Dorsolateral prefrontal cortex (tissue), 122 donors: ENCODE measurements at places on chromosomes 3 and 15.

DNA sequence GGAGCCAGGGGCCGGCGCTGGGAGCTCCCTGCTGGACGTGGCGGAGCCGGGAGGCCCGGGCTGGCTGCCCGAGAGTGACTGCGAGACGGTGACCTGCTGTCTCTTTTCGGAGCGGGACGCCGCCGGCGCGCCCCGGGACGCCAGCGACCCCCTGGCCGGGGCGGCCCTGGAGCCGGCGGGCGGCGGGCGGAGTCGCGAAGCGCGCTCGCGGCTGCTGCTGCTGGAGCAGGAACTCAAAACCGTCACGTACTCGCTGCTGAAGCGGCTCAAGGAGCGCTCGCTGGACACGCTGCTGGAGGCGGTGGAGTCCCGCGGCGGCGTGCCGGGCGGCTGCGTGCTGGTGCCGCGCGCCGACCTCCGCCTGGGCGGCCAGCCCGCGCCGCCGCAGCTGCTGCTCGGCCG, 1.5 kb downstream of the SMAD6 start:
- DNase-seq: no peak

GRCh38 chr3:52436500-52437149, 8.3 kb downstream of the SEMA3G start:
- DNase-seq: no peak

- DNase-seq: no peak
Measured at GRCh38 chr3:119098619-119099222, 47.2 kb upstream of the TEX55 start.

DNA sequence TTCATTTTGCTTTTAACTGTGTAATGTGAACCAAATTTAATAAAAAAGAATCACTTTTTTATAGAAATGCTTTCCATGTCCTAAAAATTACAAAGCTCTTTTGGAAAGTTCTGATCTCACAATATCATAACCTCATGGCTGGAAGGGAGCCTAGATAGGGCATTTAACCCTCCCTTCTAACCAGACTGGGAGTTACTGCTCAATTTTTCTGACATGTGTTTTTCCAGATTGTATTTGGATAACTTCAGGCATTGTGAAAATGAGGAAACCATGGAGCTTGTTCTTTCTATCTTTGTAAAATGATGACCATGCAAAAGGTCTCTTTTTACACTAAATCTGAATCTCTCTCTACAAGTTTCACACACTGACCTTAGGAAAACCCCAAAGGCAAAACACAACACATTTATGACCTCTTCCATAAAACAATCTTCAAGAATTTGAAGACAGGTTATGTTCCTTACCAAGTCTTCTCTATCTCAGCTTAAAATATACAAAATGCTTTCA, 508.8 kb downstream of the DIPK2A start:
- DNase-seq: no peak

GRCh38 chr3:134064081-134064480, 34.4 kb upstream of the SLCO2A1 start:
- DNase-seq: peak; percentile 1

GRCh38 chr3:169062501-169062900, 601.0 kb downstream of the MECOM start:
- no peak for DNase-seq

DNA sequence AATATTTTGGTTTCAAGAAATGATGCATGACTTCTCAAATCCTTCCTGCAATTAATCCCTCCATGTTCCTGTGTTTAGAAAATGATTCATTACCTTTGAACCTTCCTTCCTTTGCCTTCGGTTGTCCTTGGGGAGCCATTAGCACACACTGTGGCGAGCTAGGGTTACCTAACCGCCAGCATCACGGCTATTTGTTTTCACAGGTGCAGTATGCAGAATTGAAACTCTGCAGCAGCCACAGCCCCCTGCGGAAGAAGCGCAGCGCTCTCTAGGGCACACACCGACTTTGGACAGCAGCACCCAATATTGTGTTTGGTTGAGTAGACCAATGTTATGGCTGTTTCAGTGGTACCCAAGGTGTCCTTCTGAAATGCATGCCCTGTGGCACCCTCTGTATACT, 247.4 kb downstream of the MCTP2 start:
- no peak for DNase-seq

GRCh38 chr3:180926526-180926925, 14.1 kb downstream of the FXR1 start:
- DNase-seq: no peak

GRCh38 chr3:66014651-66015050, 24.1 kb downstream of the MAGI1 start:
- DNase-seq: no peak

DNA sequence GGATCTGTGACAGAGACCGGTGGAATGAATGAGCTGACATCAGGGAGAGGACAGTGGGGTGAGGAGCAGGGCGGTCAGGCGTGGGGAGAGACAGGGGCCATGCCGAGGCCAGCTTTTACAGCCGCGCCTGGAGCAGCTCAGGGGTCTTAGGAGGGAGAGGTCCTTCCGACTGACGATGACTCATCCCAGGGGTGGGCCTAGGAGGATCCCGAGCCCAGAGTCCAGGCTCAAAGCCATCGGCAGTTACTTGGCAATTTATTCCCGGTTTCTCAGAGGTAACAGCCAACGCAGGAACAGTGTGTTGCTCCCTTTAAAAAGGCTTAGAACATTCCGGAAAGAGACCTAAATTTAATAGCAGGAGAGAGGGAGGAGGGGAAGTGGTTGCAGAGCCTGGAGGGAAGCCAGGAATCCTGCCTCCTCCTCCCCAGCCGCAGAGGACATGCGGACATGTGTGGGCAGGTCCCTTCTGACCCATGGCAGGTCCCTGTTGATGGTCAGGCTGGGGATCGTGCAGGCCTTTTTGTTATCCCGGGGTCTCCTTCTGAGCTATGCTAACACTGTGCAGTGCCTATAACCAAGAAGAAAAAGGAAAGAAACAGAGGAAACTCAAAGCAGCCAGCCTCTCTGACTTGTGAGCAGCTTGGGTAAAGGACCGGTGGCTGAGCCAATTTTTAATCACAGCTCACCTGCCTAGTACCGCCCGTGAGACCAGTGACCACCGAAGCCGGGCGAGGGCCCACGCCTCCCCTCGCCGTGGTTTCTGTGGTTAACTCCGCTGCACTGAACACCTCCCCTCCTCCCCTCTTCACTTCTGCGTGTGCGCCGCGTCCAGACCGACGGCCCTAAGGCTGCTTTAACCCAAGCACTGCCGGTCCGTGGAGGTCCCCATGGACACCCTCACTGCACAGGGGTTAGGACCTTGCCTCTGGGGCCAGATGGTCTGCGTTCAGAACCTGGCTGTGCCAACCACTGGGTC, 392.4 kb upstream of the PROK2 start:
- peak; percentile 34 for DNase-seq

- DNase-seq: no peak
Measured at GRCh38 chr15:66855041-66855440, 153.0 kb downstream of the SMAD6 start.

DNA sequence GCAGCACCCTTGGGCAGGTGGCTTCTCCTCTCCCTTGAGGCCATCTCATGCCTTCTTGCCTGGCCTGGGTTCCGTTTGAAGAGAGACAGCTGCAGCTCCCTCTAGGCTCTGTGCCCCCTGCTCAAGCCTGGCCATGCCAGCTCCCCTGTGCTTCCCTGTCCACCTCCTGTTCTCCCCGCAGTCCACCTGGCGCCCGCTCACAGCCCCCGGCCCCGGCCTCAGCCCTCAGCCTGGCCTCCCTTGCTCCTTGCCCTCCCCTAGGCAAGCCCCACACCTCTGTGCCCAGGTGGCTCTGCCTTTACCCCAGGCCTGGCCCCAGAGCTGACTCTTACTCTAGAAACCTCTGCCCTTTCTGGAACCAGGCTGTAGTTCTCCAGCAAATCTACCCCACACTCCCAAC, 13.9 kb upstream of the RHO start:
- no peak for DNase-seq

DNA sequence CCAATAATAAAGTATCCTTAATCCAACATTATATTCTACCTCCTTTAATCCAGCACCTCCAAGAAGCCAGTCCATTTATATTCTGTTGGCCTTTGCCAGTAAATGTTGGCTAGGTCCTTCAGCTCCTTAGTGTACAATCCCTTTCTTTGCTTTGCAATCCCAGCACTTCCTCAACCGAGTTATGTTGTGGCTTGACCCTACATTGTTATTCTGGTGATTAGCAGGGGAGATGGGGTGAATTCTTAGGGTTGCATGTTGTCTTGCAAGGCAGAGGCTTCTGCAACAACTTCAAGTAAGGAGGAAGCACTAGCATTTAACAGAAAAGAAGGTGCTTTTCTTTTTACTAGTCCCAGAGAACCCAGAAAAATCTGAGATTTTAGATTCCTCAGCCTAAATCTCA, 127.2 kb downstream of the CD47 start:
- DNase-seq: no peak

DNA sequence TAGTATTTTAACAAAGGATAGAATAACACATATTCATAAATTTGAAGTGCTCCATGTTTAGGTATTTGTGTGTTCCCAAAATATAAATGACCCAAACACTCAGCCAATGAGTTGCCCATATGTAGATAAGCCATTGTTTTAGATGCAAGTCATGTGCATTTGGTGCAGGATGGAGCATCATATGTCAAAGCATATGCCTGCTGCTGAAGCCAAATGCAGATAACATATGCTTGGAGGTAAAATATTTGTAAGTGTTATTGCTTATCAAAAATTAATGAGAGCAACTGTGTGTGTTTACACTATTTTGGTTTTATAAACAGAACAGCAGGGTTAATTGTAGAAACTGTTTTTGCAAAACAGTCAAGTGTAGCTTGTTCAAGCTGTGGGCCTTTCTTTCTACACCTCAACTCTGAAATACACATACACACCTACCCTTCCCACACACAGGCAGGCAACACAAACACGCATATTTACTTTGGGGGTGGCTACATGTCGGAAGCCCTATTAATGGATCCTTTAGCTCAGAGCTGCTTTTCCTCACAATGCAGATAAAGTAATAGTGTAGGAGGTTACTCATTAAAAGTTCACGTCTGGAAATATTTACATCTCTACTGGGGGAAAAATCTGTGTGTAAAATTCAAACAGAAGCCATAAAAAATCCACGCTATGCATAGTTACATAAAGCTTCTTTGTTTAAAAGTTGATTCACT, 521.4 kb downstream of the ZNF385D start:
- no peak for DNase-seq

GRCh38 chr15:52289629-52290081, 5.9 kb downstream of the MYO5C start:
- no peak for DNase-seq

DNA sequence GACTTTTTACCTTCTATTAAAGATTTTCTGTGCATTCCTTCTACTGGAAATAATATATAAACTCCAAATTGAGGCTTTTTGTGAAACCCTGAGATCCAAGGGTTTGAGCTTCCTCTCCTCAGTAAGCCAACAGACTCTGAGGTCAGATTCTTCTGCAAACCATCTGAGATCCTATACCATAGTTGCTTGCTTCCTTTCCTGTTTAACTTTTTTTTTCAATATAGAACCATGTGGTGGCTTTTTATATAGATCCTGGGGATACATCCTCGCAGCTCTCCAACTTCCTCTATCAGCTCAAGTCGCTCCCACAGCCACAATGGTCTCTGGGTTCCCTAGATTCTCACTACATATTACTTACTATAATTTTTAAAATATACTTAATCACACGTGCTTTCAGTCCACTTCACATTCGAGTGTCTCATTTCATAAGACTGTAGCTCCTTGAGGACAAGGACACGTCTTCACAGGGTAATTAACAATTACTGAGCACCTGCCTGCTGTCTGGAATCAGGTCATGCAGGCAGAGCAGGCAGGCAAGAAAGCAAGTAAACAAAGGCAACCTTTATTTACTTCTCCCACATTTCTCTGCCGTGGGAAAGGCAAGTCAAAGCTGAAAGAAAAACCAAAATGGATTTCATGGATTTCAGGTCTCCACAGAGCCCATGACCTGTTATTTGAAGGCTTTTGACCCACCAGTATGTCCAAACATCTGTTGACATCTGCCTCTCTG, 941.5 kb downstream of the FHIT start:
- no peak for DNase-seq

GRCh38 chr3:140546649-140547048, 131.2 kb upstream of the TRIM42 start:
- DNase-seq: no peak

- no peak for DNase-seq
Measured at GRCh38 chr3:142987080-142987700, 14.2 kb upstream of the U2SURP start.

DNA sequence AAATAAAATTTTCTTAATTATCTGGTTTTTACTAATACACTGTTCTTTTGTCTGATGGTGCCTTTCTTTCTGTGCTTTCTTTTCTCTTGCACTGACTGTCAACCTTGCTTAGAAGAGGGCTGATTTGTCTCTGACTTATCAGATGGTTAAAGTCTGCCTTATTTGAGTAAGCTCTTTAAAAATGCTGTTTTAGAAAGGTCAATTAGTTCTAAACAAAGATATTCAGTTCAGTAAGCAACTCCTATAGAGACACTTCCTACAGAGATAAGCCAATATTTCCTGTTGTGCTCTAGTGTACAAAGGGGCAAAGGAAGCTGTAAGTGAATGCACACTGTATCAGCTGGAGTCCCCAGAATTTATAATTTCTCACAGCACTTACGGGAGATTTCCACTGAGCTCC, 153.4 kb upstream of the TSPAN3 start:
- no peak for DNase-seq

DNA sequence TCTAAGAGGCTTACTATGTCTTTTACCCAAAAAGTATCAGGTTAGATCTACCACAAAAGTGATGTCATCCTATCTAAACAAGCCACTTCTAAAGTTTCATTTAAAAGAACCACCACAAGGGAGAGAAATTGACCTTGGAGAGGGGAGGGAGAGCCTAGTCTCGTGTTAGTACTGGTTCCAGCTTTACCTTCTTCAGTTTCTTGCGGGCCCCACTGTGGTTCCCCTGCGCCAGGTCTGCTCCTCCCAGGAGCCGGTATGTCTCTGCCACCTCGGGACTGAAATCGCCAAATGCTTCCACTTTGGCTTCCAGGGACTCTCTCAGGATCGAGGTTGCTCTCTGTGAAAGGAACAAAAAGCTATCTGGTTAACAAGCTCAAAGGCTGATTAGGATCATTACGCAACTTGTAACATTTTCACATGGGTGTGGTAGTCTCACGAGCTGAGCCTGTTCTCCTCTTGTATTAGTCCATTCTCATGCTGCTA, 51.1 kb downstream of the SYNM start:
- DNase-seq: no peak

DNA sequence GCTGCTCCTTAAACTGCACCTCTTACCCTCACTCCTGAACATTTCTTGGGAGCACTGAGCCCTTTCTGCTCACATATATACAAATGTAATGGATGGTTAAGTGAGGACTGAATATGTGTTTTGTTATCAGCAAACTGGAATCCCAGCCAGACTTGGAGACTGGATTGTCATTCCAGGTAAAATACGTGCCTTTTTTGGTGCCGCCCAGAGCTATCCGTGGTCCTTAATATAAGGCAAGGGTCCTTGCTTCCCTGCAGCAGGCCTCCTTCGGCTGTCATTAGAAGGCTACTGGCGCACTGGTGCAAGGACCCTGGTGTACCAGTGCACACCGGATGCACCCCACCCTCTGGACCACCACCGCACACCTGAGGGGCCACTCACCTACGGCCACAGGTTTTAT, 1.1 kb upstream of the GABRB3 start:
- no peak for DNase-seq

GRCh38 chr3:13411186-13411860, 8.8 kb downstream of the NUP210 start:
- no peak for DNase-seq
